ENCODE measurements at places on chromosomes 7 and 10. TPM values are rescaled to one million over a fixed set of nuclear protein-coding genes. Genes with fewer than 3 reads are reported as not detected.

The AMZ1 gene
- 0.30 TPM for total RNA-seq

The VIPR2 gene
- total RNA-seq = 0.24 TPM

The LRGUK gene
- 0.19 TPM for total RNA-seq

The PIK3AP1 gene
- total RNA-seq = 2.6 TPM

The GIMAP1 gene
- 32.8 TPM for total RNA-seq

The GNGT1 gene
- total RNA-seq = not detected

The TMEM196 gene
- total RNA-seq = not detected

The CPA4 gene
- total RNA-seq = not detected

The ANKRD26 gene
- 7.9 TPM for total RNA-seq

The TACC2 gene
- not detected for total RNA-seq

The IGFBP3 gene
- 3.6 TPM for total RNA-seq

The PILRA gene
- 3.9 TPM for total RNA-seq

The SLC13A1 gene
- total RNA-seq = not detected

The SLC18A3 gene
- not detected for total RNA-seq

The UNCX gene
- not detected for total RNA-seq

The PMS2 gene
- total RNA-seq = 21.4 TPM

The AKR1C2 gene
- not detected for total RNA-seq

The ITIH5 gene
- not detected for total RNA-seq

The YAE1 gene
- 10.9 TPM for total RNA-seq

The SKIDA1 gene
- total RNA-seq = 0.20 TPM

The HOXA7 gene
- total RNA-seq = not detected

The RNF32 gene
- 1.7 TPM for total RNA-seq

The DNAJC12 gene
- 0.65 TPM for total RNA-seq

The CPED1 gene
- total RNA-seq = not detected

The FBXO24 gene
- total RNA-seq = 1.5 TPM

The SRI gene
- 89.6 TPM for total RNA-seq

The GRID1 gene
- total RNA-seq = not detected

The WBP1L gene
- 28.1 TPM for total RNA-seq

The WDFY4 gene
- total RNA-seq = 5.6 TPM

The LHFPL3 gene
- not detected for total RNA-seq

The GATAD1 gene
- total RNA-seq = 14.5 TPM

The GAD2 gene
- total RNA-seq = not detected
